ENCODE measurements at places on chromosomes 12 and 14.

DNA sequence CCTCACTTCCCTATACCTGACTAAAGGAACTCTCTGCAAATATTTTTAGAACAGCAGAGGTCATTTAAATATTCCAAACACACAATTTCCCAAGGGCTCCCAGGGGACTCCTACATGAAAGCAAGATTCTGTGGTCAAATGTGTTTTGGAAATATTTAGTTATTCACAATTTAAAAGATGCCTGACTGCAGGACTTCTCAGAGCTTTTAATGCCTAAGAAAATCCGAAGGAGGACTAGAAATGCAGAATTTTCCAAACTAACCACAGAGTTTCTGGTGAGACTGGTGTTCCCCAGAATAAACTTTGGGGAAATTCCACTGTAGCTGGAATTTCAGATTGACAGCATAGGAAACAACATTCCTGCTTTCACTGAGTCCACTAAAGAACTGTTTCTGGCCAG, 84.8 kb upstream of the MAP1LC3B2 start:
- no peak for DNase-seq

GRCh38 chr12:107320929-107321631, 227.7 kb upstream of the CRY1 start:
- no peak for DNase-seq

GRCh38 chr12:19886639-19887064, 447.4 kb downstream of the AEBP2 start:
- DNase-seq = no peak

DNA sequence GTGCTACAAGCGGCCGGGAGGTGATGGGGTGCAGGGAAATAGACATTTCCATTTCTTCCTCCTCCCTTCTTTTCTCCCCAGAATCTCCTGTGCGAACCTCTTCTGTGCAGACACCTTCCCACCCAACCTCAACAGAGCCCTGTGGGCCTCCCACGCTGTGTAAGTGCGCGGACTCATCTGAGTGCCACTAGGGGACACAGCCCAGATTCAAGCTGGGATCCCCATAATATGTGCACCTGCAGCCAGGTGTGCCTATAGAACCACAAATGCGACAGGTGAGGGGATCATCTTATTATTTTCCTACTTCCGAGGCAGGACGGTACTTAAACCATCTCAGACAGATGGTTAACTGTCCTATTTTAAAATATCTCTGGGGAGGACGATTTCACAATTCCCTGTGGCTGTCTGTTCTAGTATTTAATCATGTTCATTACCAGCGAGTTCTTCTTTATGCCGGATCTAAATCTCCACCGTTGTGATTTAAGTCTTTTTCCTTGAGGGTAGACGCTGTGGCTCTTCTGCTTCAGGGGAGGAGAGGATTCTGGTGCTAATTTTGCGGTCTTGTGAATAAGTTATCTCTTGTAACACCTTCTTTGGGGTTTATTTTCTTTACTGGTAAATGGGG, 17.2 kb upstream of the CACNA1C start:
- no peak for DNase-seq

DNA sequence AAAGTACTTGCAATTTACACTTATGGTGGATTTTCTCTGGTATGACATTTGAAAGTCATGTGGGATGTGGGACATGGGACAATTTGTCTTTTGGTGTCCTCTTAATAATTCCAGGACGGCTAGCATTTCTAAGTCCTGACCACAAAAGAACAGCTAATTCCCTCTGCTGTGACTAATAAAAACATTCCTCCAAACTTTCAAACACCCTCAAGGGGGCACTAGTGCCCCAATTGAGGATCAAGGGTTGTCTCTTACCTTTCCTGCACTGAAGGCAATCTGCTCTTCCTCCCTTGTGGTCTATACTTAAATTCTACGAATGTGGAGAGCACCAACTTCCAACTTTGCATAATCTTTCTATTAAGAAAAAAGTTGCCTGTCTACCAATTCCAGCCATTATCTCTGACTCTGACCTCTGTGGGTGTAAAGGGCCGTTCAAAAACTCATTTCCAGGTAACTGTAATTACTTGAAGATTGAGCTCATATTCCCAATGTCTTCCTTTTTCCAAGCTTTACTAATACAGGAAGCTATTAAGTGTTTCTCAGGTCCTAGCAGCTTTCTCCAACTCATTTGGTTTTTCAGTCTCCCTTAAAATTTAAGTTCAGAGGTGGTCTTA, 210.2 kb downstream of the PTPRO start:
- DNase-seq = peak; percentile 42

GRCh38 chr12:100141998-100142850, 450 bp downstream of the BLTP3B start:
- peak; percentile 53 for DNase-seq

DNA sequence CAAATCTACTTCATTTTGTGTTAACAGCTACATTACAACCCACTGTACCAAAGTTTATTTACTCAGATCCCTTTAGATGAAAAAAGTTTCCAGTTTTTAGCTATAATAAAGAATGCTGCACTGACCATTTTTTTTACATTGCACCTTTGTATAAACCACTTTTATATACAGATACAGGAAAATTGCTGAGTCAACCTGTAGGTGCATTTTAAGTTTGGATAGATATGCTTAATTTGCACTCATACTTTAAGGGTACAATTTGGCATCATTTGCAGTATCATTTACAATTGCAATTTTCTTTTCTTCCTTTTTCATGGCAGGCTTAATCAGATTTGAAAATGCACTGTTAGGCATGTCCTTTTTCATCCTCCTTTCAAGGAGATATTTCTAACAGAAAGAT, 257.8 kb upstream of the LMO3 start:
- no peak for DNase-seq

DNA sequence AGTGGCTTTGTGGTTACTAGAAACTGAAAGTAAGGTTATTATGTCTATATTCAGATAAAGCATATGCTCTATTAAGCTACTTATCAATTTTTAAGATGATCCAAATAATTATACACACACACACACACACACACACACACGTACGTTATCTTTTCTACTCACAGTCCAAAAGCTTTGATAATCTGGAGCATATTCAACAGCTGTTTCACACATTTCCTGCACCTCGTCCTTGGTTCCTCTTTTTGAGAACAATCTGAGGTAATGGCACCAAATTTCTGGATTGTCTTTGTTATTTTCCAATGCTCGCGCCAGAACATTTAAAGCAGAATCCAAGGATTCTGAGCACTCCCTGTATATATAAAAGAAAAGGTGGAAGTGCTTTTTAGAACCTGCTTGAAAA, 37.5 kb downstream of the ZFC3H1 start:
- DNase-seq = no peak

DNA sequence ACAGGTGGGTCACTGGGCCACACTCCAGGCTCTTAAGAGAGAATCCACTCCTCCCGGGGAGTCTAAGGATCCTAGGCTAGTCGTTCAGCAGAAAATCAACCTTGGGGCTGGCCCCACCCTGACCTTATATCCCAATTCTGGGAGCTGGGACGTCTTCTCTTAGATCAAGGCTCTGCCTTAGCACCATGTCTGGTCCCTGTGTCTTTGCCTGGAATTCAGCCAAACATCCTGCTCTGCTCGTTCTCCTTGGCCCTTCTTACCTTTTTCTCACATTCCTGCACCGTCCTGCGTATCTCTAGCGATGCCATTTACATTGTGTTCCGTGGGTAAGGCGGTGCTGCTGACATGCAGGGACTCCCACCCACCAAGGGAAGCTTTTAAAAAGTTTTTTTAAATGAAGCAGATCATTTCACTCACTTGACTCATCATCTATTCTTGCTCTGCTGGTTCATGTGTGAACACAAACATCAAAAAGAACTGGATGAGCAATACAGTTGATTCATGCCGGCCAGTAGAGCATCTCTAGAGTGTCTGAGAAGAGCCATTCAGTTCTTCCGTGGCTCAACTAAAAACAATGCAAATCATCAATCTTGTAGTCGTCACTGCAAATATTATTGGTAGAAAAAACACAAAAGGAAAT, 50.2 kb downstream of the KCNK13 start:
- no peak for DNase-seq

GRCh38 chr14:61574514-61574807, 120.9 kb upstream of the HIF1A start:
- no peak for DNase-seq

GRCh38 chr14:103767336-103767894, 51.8 kb downstream of the ZFYVE21 start:
- DNase-seq = no peak

DNA sequence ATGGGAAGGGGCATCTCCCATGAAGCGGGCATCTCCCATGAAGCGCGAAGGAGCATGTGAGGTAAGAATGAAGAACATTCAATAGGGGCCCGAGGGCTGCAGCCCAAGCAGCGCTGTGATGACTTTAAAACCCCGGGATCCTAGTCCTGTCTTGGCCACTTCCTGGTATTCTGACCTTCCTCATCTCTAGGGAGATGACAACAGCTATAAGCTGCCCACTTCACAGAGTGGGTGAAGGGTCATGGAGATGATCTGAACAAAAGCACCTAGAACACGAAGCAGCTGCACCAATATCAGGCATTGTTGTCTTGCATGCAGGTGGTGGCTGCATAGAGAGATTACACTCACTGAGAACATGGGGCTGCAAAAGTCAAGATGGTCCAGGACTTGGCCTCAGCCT, 64.5 kb downstream of the SPTB start:
- DNase-seq = no peak

DNA sequence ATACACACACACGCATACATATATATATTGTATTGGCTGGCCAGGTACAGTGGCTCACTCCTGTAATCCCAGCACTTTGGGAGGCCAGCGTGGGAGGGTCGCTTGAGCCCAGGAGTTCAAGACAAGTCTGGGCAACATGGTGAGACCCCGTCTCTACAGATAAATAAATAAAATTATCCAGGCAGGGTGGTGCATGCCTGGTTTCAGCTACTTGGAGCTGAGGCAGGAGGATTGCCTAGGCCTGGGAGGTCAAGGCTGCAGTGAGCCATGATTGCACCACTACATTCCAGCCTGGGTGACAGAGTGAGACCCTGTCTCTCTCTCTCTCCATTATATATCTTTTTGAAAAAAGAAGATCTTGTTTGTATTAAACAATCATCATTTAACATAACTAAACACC, 4.6 kb upstream of the SYNE3 start:
- DNase-seq = no peak

DNA sequence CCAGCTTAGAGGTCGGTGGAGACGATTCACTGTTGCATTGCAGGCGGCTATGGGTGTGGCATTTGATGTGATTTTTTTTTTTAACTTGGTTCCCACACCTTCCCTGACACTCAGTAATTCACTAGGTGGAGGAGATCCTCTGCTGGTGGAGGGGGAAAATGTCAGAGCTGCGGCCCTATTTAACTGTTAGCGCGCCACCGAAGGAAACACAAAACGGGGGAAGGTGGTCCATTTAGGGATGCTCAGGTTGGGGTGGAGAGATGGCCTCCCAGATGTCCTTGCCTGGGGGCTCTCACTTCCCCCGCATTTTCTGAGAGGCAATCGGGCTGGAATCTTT, 4.3 kb upstream of the HOXC12 start:
- no peak for DNase-seq

- no peak for DNase-seq
Measured at GRCh38 chr12:88509851-88510250, 70.4 kb downstream of the KITLG start.

DNA sequence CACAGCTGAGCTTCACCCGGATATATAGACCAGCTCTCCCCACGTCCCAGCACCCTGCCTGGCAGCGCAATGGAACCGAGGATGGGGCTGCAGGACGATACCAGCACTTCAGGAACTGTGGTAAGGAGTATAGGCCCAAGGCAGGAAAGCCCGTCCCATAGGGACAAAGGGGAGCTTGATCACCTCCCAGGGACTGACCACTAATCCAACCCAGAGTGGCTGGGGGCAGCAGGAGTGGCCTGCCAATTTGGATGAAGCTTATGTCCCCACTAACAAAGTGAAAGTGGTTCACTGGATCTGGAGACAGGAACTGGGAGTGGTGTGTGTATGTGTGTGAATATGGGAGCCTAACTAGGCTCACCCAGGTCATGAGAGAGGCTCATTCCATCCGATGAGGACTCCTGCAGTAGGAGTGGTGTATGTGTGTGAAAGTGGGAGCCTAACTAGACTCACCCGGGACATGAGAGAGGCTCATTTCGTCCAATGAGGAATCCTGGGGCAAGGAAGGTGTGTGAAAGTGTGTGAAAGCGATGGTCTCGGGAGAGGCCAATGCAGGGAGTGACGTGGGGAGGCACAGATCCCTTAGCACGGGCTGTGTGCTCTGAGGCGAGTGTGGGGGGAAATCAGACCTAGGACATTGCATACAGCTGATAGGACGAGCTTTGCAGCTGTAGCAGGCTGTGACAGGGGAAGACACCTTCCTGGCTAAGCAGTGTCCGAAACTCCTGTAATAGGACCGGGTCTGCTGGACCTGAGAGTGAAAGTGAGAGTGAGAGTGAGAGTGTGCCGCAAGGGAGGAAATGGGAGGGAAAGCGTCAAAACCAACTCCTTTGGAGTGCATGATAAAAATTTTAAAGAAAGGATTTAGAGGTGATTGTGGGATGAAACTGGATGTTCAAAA, 25.7 kb downstream of the KLRK1 start:
- DNase-seq = peak; percentile 84

DNA sequence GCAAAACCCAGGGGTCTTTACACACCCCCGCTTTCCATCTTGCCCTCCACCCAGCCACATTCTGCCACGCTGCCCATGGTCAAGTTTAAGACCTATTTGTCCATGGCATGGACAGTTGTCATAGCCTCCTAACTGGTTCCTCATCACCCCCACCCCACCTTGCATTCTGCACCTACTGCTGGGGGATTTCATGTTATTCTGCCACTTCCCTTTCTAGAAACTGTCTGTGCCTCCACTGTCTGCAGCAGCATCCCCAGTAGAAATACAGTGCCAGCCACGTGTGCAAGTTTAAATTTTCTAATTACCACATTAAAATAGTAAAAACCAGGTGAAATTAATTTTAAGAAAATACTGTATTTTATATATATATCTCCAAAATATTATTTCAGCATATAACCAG, 63.2 kb downstream of the WDR20 start:
- no peak for DNase-seq

DNA sequence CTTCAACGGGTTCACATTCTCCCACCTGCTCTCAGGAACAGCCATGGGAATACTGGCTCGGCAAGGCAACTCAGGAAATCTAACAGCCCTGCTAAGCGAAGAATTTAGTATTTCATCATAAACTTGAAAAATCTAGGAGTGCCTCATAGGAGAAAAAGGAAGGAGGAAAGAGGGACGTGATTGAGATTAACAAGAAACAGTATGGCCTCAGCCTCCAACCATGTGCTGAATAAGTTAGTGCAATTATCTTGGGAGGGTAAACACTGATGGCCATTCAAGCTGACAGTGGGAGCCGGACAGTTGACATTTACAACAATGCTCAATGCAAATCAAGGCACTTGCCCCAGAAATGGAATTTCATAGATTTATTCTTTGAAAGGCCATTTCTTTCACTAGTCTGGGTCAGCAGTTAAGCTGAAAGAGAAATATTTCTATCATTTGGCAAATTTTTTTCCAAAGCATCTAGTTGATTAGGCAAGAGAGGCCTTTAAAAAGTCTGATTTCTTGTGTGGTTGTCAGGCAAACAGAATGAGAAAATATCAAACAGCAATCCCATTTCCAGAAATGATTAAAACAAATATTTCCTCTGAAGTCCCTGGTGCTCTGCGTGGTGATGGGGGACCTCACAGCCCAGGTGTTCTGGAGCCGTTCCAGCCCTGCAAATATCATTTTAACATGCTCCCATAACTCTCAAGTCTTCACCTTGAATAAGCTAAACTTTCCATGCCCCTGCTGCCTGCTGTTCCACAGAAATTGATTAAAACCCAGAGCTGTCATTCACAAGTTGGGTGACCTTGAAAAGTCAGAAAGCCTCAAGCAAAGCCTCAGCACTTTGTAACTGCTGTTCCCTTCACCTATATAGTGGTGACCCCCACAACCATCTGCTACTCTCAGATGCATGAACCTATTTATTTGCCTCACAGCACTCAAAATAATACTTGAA, 121.6 kb downstream of the PHLDA1 start:
- no peak for DNase-seq

All from midbrain (tissue), 1 donor.